ENCODE measurements at places on chromosomes 2 and 18.

GRCh38 chr18:63707816-63708215 is 5.1 kb downstream of the SERPINB11 start:
- DNase-seq = no peak

GRCh38 chr2:120992791-120993555 is 257.3 kb downstream of the GLI2 start:
- no peak for DNase-seq

DNA sequence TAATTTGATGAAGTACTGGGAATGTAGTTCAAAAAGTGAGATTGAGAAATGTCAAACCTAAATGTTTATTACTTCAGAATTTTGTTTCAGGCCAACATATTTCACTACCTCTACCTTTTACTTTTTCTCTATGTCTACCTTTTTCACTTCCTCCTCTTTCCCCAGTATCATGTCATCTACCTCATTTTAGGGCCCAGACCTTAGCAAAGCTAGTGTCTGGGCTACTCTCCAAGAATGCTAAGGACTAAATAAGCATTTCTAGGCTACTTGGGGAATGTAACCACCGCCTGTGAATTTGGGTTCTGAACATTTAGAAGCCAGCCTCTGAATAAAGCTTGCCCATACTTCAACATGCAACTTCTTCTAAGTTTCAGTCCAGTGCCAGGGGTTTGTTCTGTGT is 330.4 kb downstream of the SLC4A3 start:
- DNase-seq = no peak

GRCh38 chr2:241753493-241753892 is 19.1 kb downstream of the D2HGDH start:
- no peak for DNase-seq

- no peak for DNase-seq
Measured at GRCh38 chr2:133476931-133477615, 91.2 kb downstream of the NCKAP5 start.
